Jurkat, Clone E6-1 (cell line): ENCODE measurements at places on chromosomes 3 and 15.

GRCh38 chr3:1365528-1365927, 272.7 kb downstream of the CNTN6 start:
- no peak for DNase-seq

DNA sequence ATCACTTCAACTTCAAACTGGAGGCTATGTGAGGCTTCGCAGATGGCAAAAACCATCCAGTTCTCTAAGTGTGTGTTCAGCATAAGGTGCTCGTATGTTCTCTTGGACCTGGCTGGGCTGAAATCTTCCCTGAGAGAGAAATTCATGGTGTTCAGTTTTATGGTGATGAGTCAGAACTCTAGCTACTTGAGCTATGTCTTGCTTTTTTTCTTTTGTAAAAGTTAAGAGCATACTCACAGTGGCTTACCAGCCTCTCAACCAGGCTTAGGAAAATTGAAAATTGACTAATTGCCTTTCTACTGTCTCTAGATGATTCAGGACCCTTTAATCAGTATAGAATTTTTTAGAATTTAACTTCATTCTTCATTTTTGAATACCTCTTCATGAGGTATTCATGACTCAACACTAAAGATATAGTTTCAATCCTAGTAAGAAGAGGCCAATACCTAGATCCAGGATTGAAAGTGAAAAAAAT, 617.5 kb downstream of the TBL1XR1 start:
- no peak for DNase-seq

GRCh38 chr3:124707656-124708062, 22.6 kb upstream of the UMPS start:
- no peak for DNase-seq

DNA sequence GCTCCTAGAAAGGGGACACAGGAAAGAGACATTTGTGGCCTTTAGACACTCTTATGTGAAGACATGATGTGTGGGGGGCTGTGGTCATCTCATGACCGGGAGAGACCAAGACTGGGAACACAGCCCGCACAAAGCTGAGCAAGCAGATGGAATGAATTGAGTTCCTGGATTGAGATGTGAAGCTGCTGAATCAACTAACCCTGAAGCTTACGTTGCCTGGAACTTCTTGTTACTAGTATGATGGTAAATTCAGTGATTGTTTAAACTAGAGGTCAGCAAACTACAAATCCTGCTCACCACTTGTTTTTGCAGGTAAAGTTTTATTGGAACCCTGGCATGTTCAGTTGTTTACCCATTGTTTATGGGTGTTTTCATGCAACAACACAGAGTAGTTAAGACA, 83.4 kb upstream of the BHLHE40 start:
- no peak for DNase-seq

DNA sequence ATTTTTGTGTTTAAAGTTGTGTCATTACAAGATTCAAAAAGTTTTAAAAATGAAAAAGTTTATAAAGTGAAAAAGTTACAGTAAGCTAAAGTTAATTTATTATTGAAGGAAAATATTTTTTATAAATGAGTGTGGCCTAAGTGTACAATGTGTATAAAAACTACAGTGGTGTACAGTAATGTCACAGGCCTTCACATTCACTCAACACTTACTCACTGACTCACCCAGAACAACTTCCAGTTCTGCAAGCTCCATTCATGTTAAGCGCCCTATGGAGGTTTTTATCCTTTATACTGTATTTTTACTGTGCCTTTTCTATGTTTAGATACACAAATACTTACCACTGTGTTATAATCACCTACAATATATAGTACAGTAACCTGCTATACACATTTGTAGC, 76.3 kb downstream of the DTWD1 start:
- DNase-seq = no peak
